Activated CD4-positive, alpha-beta T cell treated with anti-CD3 and anti-CD28 coated beads, Interleukin-2, amount 50 U/mL, for 48 hours (primary cell): ENCODE measurements at places on chromosomes 4 and X.

DNA sequence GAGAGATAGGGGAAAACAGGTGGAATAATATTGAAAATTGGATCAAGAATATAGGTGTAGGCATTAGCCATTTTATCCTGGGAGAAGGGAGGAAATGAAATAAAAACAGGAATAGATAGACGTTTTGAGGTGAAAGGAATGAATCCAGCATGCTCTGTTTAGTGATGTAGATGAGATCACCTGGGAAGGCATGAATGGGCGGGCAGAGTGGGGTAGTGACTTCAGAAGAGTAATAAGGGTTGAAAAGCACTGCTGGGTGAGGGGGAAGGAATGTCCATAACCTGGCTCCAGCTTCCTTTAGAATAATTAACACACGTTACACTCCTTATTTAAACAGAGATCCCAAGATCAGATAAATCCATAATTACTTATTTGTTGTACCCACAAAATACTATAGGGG is 191.1 kb upstream of the ANXA3 start:
- DNase-seq: no peak

DNA sequence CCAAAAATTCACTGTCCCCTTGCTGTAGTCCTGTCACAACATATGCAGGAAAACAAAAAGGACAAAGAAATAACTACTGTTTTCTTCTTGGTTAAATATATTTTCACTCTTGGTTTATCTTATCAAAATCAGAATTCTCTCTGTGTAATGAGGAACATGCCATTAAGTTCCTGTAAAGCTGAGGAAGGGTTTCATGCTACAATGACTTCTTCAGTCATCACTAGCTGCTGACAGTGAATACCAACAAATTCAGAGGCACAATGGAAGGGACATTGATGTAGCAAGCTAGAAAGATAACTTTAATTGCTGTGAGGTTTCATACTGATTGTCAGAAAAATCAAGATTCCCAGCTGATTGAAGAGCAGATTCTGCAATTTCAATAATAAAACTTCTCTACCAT is 782.9 kb upstream of the HTR2C start:
- DNase-seq: no peak

GRCh38 chrX:131812847-131813825 is 210.0 kb upstream of the STK26 start:
- peak; percentile 59 for DNase-seq

GRCh38 chr4:150389896-150390530 is 191.9 kb upstream of the MAB21L2 start:
- DNase-seq: no peak
